CD4-positive, alpha-beta T cell treated with Interleukin-21 for 1 hour (primary cell): ENCODE measurements at places on chromosomes 5 and 9.

DNA sequence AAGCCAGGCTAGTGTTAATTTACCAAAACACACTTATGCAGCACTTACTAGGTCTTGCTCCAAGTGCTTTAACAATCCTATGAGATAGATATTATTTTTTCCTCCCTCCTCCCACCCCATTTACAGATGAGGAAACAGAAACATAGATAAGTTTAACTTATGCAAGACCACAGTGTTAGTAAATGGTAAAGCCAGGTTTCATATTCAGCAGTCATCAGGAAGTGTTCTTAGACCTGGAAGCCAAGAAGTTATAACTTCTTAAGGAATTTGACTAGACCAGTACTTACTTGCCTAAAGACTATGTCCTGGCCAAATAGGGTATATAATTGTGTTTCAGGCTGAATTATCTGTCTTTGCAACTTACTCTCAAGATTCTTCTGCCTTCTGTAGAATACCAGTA lies 15.9 kb downstream of the ABHD17B start:
- peak; percentile 8 for DNase-seq

GRCh38 chr9:98943682-98944056 lies at the start of gene COL15A1:
Gene COL15A1 (plus strand): TSS chr9:98943907. CDS start chr9:98944062, 155 bp downstream.
- DNase-seq: no peak

DNA sequence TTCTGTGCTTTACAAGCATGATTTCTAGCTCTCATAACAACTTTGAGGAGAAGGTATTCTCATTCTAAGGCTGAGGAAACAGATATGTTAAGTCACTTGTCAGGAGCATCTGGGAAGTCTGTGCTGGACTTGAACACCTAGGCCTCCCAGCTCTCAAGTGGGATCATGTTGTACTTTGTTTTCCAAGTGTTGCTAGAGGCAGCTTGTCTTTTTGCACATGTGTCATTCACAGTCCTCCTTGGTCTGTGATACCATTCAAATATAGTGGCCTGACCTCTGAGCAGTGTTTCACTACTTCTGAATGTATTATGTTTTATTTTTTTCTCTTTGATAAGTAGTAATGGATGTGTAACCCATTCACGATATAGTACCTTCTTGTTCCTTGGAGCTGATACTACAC lies 21.2 kb downstream of the ZSWIM6 start:
- DNase-seq: no peak

DNA sequence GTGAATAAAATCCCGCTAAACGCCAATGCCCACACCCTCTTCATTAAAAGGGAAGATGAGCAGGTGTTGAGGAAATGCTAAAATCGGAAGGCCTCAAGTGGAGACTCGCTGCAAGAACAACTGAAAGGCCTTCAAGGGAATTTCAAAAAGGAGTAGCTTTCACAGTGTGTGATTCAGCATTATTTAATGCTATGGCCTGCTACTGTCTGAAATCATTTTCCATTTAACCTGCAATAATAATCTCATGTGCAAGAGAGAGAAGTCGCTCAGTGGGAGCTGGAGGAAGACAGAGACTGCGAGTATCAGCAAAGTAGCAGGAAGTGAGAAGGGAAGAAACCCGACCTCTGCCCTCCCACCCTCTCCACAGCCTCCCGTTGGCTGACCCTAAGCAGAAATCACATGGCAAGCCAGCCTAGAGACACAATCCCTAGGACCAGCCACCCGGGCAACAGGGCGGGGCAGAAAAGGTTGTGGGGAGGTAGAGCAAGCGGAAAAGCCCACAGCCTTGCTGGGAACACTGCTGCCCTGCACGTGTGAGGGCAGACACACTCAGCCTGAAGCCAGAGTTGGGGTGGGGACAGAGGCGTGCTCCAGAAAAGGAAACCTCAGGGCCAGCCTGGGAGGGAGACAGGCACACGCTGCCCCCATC lies 39.9 kb upstream of the CTSL start:
- no peak for DNase-seq

DNA sequence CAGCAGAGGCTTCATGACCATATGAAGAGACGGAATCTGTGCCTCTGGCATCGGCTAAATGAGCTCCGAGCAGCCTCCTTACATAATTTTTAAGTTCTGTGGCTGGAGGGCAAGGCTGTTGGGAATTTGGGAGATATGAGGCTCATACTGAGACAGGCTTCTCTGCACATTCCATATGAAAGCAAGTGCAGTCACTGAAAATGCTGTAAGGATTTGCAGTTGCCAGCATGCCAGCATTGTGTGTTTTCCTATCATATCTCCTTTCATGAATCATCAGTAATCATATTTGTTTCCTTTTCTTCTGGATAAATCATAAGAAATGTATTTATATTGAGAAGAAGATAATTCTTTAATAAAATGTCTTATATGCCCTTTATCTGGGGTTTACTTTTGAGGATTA lies 775.4 kb downstream of the SEMA5A start:
- DNase-seq: no peak

- no peak for DNase-seq
These were observed 4.5 kb upstream of the CDX1 start for GRCh38 chr5:150162142-150162513.

GRCh38 chr9:70580606-70581195 lies 166.2 kb upstream of the KLF9 start:
- DNase-seq: no peak

- no peak for DNase-seq
These were observed 338.0 kb downstream of the ACTL7B start for GRCh38 chr9:108517651-108518365.

DNA sequence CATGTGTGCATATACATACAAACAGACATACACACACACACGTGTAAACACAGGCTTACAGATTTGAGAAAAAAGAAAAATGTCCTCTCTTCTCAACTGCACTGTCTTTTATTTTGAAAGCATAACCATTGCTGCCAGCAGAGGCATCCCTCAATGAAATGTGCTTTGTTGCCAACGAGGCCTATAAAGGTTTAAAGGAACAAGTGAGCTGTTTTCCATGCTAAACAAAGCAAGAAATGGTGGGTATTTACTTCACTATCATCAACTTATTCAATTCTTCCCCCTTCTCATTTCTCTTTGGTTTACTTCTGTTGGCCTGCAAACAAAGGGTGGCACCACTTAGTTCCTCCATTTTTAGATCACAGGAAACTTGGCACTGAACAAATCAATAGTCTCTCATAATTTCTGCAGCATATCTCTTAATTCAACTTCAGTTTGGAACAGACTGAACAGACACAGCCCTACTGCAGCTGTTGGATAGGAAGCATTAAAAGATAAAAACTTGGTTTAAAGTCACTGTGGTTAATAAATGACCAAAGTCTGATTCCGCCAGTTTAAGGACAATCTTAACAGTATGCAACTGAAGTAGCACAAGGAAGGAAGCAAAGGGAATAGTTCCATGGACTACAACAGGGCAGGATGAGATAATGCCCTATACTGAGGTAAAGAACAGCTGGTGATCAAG lies 21.7 kb downstream of the TTC33 start:
- DNase-seq: no peak

- no peak for DNase-seq
These were observed 2.7 kb upstream of the SLC26A2 start for GRCh38 chr5:149957855-149958254.

DNA sequence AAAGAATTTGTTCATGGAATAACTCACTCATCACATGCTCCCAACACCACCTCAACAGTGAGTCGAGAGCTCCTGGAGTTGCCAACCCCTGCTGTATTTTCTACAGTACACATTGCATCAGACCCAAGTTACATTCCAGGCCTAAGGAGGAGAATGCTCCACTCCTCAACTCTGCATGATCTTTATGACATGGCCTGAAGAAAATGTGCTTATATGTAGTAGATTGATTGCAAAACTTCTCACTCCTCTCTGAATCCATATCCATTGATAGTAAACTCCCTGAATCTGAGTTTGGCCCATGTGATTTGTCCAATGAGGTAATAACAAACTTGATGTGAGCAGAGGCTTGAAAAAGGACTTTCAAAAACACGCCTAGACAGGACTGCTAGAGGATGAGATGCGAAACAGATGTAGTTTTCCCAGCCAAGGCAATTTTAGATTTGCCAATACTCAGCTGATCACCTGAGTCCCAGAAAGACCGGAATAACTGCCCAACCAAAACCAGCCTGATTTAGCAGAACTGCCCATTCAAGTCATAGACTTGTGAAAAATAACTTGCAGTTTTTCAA lies 29.0 kb upstream of the PAPPA start:
- no peak for DNase-seq

GRCh38 chr9:34558919-34559623 lies 30.5 kb downstream of the CNTFR start:
- DNase-seq: no peak

DNA sequence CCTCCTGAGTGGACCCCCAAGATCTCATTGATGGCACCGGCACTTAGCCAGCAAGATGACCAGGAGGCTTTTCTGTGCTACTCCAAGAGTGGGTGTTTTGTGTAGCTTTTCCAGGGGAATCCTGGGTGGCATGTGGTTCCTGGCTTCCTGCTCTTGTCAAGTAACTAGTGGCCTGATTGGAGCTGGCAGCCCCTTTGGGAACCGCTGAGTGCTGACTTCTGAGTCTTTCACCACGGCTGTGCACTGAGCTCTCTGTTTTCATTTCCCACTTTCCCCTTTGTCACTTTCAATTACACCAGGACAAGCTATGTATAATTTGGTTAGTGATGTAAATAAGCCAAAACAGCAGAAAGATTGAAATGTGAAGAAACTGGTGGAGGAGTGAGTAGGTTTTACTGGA lies 255.4 kb downstream of the GOLPH3 start:
- no peak for DNase-seq

DNA sequence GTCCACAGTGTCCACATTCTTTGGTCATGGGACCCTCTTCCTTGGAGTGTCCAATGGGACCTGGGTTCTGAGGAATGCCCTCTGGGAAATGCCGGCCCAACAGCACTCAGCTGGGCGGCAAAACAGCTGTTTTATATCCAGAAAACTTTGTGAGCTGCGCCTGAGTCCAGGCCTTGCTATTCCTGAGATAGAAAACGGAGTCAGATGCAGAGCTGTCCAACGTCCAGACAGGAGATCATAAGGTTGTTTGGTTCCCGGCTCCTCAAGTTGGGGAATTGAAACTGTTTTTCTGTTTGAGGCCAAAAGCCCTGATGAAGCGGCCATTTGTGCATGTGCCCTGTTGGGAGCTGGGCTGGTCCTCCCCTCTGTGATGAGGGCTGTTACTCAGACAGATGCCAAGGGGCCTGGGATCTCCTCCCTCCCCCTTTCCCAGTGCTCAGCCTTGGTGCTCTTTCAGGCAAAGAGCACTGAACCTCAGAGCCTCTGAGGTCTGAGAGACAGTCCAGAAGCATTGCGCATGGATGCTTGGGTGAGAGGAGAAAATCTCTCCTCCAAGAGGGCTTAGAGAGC lies 66.6 kb upstream of the GARNL3 start:
- DNase-seq: no peak

- DNase-seq: no peak
These were observed 692.4 kb upstream of the DMAC1 start for GRCh38 chr9:8492024-8492423.

GRCh38 chr9:82776508-82776907 lies 286.4 kb downstream of the RASEF start:
- DNase-seq: no peak
